Progenitor cell of endocrine pancreas (in vitro differentiated cells): ENCODE measurements at places on chromosomes 2 and 18. TPM values are rescaled to one million over a fixed set of nuclear protein-coding genes. Genes with fewer than 3 reads are reported as not detected.

GRCh38 chr2:120632796-120633646, 102.6 kb upstream of the GLI2 start:
- H3K36me3 ChIP-seq, result no peaks in the 10 kb centered on the region
- peaks cover 32% of the 10 kb centered on the region for H3K27me3 ChIP-seq
- H3K4me3 ChIP-seq, result no peak overlapping the region
- H3K4me1 ChIP-seq, result peaks cover 10% of the 10 kb centered on the region
- no peak for DNase-seq

- H3K36me3 ChIP-seq, result no peaks in the 10 kb centered on the region
- peaks cover 31% of the 10 kb centered on the region for H3K4me1 ChIP-seq
- H3K27me3 ChIP-seq, result peaks cover 9% of the 10 kb centered on the region
These were observed 174.6 kb downstream of the TGIF1 start for GRCh38 chr18:3624546-3624934.

Gene PDCL3
- total RNA-seq, result 36.8 and 37.1 TPM in 2 replicates

Gene KCNK3
- total RNA-seq, result 1.2 and 1.5 TPM in 2 replicates

DNA sequence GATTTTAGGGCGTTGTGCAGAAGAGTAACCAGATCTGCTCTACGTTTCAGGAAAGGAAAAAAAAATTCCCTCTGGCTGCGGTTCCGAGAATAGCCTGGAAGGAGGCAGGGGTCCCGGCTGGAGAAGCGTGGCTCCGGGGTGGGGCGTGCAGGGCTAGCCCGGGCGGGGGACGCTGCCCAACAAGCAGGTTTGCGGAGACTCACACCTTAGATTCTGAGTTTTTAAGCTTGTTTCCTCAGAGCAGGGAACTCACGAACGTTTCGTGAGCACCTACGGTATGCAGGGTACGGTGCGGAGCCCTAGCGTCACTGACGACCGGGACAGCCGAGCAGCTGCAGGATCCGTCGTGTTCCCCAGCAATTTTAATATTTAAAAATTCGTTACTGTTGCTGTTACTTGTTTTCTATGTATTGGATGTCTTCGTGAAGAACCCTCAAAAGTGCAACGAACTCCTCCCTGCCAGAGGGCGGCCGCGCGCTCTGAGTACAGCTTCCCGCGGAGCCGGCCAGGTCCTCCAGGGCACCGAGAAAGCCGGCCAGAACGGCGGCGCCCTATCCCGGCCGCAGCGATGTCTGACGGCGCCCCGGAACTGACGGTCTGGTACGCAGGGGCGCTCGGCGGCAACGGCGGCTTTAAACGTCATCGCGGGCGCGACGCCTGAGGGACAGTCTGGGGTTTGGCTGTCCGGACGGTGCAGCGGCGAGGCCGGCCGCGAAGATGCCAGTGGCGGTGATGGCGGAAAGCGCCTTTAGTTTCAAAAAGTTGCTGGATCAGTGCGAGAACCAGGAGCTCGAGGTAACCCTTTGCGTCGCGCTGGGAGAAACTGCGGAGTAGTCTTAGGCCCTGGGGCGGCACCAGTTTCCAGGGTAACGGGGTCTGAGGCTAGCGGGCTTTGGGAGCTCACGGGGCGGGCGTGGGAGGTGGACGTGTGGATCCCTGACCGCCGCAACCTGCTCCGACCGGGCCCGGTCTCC, at the start of gene COPS8:
Gene COPS8, plus strand, starts transcription at position 642 of the 974 bp plus-strand sequence. Its CDS starts 76 bp downstream, at position 718.
- DNase-seq, result peak; percentile 80
- peaks cover 11% of the 10 kb centered on the region for H3K4me1 ChIP-seq
- H3K4me3 ChIP-seq, result peak within 1 kb of the TSS; percentile 100
- peak within 1 kb of the TSS; percentile 99 for H3K27ac ChIP-seq
- no peaks in the 10 kb centered on the region for H3K36me3 ChIP-seq

DNA sequence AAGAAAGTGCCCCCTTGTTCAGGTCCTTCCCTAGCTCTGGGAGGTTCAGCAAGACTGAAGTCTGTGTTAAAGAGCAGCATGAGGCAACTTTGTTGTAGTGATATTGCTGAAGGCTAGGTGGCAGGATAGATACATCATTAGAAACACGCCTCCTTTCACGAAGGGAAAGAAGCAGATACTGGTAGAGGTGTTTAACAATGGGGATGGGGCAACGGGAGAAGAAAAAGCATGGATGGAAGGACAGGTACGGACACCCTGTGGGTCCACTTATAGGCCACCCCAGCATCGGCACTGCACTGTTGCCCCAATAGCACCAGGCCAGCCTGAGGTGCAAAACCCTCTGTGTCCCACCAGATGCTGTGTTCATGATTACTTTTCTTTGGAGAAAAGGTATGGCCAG, 3.5 kb upstream of the IGFBP5 start:
- H3K27ac ChIP-seq, result no peak overlapping the region
- H3K27me3 ChIP-seq, result peaks cover 3% of the 10 kb centered on the region
- peaks cover 3% of the 10 kb centered on the region for H3K36me3 ChIP-seq
- no peak overlapping the region for H3K4me3 ChIP-seq

Gene CNDP2
- 176 and 182 TPM in 2 replicates for total RNA-seq

DNA sequence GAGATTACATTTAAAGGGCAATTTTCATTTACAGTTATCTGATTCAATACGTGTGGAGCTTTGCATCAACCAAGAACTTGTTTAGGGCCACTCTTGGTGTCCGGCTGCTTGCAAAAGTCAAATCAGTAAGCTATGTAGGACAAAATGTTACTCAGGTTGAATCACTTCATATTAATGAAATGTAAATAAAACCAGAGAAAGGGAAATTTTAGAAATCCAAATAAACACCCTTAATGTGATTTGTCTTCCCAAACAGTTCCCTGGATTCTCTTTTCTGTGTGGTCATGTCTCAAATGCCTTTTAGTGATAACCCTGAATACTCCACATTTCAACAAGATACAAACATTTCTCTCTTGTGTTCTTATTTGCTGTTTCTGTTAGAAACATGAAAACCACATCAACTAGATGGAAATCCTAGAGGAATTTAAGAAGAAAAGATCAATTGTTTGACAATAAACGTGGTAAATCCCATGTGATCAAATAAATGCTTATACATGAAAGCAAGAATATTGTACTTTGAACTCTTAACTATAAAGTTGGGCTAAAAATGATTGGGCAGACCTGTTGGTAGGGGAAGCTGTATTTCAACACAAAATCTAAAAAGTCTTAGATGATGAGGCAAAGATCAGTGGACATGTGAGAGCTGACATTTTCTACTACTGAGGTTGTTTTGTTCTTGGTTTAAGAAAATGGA, 101.3 kb downstream of the CDC42EP3 start:
- no peak for DNase-seq
- H3K27ac ChIP-seq, result peak overlapping the region; percentile 42
- H3K36me3 ChIP-seq, result no peaks in the 10 kb centered on the region
- H3K27me3 ChIP-seq, result no peaks in the 10 kb centered on the region
- H3K4me3 ChIP-seq, result no peak overlapping the region

GRCh38 chr18:43847164-43848091, 570.1 kb upstream of the SYT4 start:
- no peaks in the 10 kb centered on the region for H3K27me3 ChIP-seq
- H3K4me3 ChIP-seq, result no peak overlapping the region
- H3K4me1 ChIP-seq, result peaks cover 2% of the 10 kb centered on the region
- peak overlapping the region; percentile 53 for H3K27ac ChIP-seq
- H3K36me3 ChIP-seq, result no peaks in the 10 kb centered on the region

- DNase-seq, result no peak
- H3K4me1 ChIP-seq, result no peaks in the 10 kb centered on the region
- H3K36me3 ChIP-seq, result no peaks in the 10 kb centered on the region
- no peak overlapping the region for H3K4me3 ChIP-seq
- H3K27me3 ChIP-seq, result no peaks in the 10 kb centered on the region
These were observed 170.6 kb downstream of the DNAH6 start for GRCh38 chr2:84686783-84687476.

Gene CACNB4
- total RNA-seq, result 2.3 and 2.5 TPM in 2 replicates

- H3K27ac ChIP-seq, result no peak overlapping the region
- H3K4me1 ChIP-seq, result peaks cover 3% of the 10 kb centered on the region
- no peaks in the 10 kb centered on the region for H3K27me3 ChIP-seq
- DNase-seq, result no peak
- H3K4me3 ChIP-seq, result no peak overlapping the region
These were observed 99.0 kb upstream of the MCFD2 start for GRCh38 chr2:47014564-47015051.

DNA sequence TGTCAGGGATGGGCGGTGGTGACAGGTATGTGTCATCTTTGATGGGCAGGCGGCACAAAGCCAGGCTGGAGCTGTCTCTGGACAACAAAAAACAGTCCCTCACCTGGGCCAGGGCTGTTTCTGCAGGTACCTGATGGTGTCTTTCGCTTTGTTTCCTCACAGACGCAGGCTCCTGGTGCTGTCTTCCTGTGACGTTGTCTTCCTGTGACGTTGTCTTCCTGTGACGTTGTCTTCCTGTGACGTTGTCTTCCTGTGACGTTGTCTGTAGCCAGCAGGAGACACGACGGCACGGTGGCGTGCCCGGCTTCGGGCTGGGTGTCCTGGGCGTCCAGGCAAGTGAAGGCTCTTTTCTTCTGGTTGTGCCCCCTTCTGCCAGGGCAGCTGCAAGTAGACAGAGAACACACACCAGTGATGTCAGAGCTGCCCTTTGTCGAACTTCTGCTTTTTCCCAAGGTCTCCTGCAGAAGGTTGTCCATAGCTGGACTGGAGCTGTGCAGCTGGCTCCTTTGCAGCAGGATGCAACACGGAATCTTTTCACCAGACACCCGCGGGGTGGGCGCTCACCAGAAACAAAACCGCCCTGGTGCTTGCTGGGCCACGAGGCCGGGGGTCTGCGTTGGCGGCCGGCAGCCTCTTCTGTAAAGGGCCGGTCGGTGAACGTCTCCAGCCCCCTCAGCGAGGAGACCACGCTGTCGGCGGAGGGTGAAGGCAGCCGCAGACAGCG, 21.1 kb downstream of the GPR35 start:
- H3K4me1 ChIP-seq, result no peaks in the 10 kb centered on the region
- H3K36me3 ChIP-seq, result no peaks in the 10 kb centered on the region
- no peak overlapping the region for H3K27ac ChIP-seq
- no peak overlapping the region for H3K4me3 ChIP-seq
- peaks cover 39% of the 10 kb centered on the region for H3K27me3 ChIP-seq

DNA sequence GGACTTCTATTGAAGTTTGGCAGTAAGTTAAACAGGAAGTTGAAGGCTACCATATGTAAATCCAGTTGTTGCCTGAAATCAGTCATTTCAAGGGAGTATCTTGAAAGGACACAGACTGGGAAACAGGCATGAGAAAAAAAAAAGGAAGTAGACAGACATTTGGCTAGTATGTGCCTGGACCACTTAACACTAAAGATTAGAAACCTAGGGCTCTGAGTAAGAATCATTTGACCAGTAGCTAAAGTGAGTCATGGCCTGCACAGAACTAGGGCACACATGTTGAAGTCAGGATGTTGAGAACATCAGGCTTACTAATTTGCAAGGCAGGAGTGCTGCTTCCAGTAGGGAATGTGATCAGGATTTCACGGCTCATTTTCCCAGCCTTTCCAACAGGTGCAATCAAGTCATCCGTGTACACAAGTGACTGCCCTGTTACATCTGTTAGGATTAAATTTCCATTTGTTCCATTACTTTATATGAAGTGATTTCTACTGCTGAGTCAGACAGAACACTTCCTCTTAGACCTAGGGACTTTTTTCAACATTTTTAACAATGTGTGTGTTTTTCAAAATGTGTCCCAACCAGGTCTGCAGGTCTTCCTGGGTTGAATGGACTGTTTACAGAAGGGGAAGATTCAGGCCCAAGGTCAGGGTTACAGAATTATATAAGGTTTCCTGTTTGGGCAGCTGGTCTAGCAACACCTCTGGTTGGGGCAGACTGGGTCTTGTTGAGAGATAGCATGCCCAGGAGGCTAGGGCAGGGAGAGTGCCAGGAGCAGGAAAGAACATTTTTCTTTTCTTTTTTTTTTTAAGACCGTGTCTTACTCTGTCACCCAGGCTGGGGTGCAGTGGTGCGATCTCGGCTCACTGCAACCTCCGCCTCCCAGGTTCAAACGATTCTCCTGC, 145.6 kb downstream of the TGIF1 start:
- H3K36me3 ChIP-seq, result no peaks in the 10 kb centered on the region
- DNase-seq, result no peak
- no peaks in the 10 kb centered on the region for H3K27me3 ChIP-seq
- H3K4me3 ChIP-seq, result peak overlapping the region; percentile 31

GRCh38 chr2:31580321-31581117, at the start of gene SRD5A2:
Gene SRD5A2, minus strand, starts transcription at chr2:31580938. Its CDS starts 38 bp downstream, at chr2:31580900.
- peaks cover 3% of the 10 kb centered on the region for H3K4me1 ChIP-seq
- DNase-seq, result peak; percentile 28
- peak within 1 kb of the TSS; percentile 65 for H3K4me3 ChIP-seq
- H3K27me3 ChIP-seq, result peaks cover 68% of the 10 kb centered on the region
- no peak within 1 kb of the TSS for H3K27ac ChIP-seq

- no peaks in the 10 kb centered on the region for H3K27me3 ChIP-seq
- no peaks in the 10 kb centered on the region for H3K36me3 ChIP-seq
- no peak for DNase-seq
- no peak overlapping the region for H3K4me3 ChIP-seq
- peaks cover 7% of the 10 kb centered on the region for H3K4me1 ChIP-seq
These were observed 10.3 kb upstream of the IL1R2 start for GRCh38 chr2:101981504-101981903.

- H3K4me3 ChIP-seq, result no peak overlapping the region
- H3K27me3 ChIP-seq, result no peaks in the 10 kb centered on the region
- DNase-seq, result no peak
- peaks cover 3% of the 10 kb centered on the region for H3K36me3 ChIP-seq
- H3K27ac ChIP-seq, result no peak overlapping the region
These were observed 538.3 kb downstream of the CNTNAP5 start for GRCh38 chr2:124563426-124563825.

- no peak overlapping the region for H3K4me3 ChIP-seq
- peaks cover 9% of the 10 kb centered on the region for H3K4me1 ChIP-seq
- DNase-seq, result peak; percentile 63
- no peak overlapping the region for H3K27ac ChIP-seq
- no peaks in the 10 kb centered on the region for H3K36me3 ChIP-seq
These were observed 8.8 kb downstream of the RTP5 start for GRCh38 chr2:241877989-241878970.

DNA sequence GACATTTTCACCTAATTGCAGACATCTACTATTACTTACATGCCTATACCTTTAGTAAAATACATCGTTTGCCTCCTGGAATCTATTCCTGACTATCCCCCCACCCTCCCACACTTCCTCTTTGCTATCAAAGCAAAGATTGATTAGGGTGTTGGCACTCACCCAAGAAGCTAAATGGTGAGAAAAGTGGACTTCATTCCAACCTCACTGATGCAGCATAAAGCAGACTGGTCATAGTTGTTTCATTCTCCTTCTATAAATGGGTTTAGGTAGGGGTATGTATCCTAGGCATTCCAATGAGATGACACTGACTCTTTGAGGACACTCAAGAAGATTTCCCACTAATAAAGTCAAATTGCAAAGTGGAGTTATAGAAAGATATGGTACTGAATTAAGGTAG, 97.4 kb downstream of the LRP1B start:
- no peak overlapping the region for H3K4me3 ChIP-seq
- H3K27me3 ChIP-seq, result no peaks in the 10 kb centered on the region
- H3K27ac ChIP-seq, result no peak overlapping the region
- no peak for DNase-seq

- DNase-seq, result no peak
- H3K27me3 ChIP-seq, result peaks cover 3% of the 10 kb centered on the region
- H3K36me3 ChIP-seq, result no peaks in the 10 kb centered on the region
- no peak overlapping the region for H3K4me3 ChIP-seq
- H3K4me1 ChIP-seq, result no peaks in the 10 kb centered on the region
These were observed 158.4 kb downstream of the UBE2E3 start for GRCh38 chr2:181138816-181139215.
